ENCODE measurements at places on chromosomes 2 and 18. TPM values are rescaled to one million over a fixed set of nuclear protein-coding genes. Genes with fewer than 3 reads are reported as not detected.

DNA sequence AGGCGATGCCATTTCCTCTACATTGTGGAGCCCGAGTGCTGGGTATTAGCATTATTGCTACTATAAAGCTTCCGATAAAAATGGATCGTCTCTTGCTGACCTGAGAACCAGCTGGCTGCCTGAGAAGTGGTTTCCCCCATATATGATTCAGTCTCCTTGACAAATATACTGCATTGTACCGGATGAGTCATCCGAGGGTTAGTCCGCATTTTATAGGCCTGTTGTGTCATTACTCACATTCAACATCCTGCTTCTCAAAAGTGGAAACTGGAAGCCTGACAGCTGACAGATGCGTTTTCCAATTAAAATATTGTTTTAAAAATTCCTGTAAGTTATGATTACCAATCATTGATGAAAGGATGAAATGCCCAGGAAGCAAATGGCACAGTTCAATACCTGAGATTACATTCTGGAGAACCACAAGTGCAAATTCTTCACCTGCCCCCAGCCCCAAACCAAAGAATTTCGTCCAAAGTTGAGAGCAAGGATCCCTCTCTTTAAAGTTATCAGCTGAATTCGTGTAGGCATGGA lies 65.7 kb downstream of the SPRED2 start:
- peak; percentile 93 for DNase-seq

RGPD3 gene
- not detected for total RNA-seq

DNA sequence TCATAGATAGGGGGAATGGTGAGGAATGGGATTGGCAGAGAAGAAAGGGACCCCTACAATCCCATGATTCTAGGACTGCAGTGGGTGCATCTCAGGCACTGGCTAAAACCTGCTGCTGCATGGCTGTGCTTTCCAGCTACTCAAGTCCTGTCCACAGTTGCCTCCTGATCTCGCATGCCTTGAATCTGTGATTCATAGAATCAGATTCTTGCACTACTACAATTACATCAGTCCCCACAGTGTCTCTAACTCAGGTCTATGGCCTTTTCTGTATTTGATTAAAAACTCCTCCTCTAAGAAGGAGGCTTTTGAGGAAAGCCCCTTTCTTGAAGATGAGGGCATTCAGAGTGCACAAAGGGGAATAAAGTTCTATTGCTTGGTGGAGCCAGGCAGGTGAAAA lies 117.4 kb downstream of the LRATD1 start:
- DNase-seq: no peak

GRCh38 chr2:60230596-60230995 lies 322.9 kb downstream of the BCL11A start:
- DNase-seq: no peak

UGT1A4 gene
- total RNA-seq: not detected

KCNF1 gene
- total RNA-seq: not detected

DNA sequence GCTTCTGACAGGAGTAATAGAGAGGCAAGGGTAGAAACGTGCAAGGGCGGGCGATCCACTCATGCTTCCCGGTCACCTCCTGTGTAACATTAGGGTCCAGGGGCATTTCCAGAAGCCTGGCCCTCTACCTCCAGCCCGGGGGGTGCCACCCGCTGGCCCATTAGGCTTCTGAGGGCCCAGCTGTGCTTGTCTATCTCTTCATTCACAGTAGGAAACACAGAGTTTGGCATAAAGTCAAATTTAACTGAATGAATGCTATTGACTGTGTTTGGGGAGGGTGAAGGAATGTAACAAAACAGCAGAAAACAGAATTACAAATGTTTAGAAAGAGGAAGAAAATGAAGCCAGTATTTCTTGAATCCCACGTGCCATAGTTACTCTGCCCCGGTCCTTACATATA lies 112.4 kb upstream of the SLC66A3 start:
- no peak for DNase-seq

All from SK-MEL-5 (cell line).